Stimulated activated CD4-positive, alpha-beta T cell treated with anti-CD3 and anti-CD28 coated beads, Interleukin-15, amount 100 ng/mL, for 48 hours (primary cell): ENCODE measurements at places on chromosomes 3 and 15.

- no peak for DNase-seq
These were observed 211.5 kb upstream of the P2RY1 start for GRCh38 chr3:152623286-152623911.

DNA sequence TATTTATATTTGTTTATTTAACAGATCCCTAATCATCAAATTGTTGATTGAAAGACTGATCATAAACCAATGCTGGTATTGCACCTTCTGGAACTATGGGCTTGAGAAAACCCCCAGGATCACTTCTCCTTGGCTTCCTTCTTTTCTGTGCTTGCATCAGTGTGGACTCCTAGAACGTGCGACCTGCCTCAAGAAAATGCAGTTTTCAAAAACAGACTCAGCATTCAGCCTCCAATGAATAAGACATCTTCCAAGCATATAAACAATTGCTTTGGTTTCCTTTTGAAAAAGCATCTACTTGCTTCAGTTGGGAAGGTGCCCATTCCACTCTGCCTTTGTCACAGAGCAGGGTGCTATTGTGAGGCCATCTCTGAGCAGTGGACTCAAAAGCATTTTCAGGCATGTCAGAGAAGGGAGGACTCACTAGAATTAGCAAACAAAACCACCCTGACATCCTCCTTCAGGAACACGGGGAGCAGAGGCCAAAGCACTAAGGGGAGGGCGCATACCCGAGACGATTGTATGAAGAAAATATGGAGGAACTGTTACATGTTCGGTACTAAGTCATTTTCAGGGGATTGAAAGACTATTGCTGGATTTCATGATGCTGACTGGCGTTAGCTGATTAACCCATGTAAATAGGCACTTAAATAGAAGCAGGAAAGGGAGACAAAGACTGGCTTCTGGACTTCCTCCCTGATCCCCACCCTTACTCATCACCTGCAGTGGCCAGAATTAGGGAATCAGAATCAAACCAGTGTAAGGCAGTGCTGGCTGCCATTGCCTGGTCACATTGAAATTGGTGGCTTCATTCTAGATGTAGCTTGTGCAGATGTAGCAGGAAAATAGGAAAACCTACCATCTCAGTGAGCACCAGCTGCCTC, 14.7 kb downstream of the THBS1 start:
- no peak for DNase-seq

DNA sequence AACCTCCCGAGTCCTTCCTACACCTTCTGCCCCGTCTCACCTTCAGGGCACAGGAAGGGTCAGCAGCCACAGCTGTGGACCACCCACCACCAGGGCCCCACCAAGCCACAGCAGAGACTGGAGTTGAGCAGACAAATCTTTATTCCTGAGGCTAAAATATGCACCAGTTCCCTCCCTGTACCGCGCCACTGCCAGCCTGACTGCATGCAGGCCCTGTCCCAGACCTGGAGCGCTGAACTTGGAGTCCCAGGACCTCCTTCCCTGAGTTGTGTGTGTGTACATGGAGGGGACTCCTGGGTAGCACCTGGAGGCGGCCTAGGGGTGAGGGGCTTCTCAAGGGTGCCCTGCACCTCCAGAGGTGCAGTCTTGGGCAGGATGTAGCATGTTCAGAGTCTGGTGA, 4.0 kb upstream of the TMEM89 start:
- DNase-seq, result no peak

GRCh38 chr3:55476515-55476914, 10.6 kb downstream of the WNT5A start:
- DNase-seq, result no peak

DNA sequence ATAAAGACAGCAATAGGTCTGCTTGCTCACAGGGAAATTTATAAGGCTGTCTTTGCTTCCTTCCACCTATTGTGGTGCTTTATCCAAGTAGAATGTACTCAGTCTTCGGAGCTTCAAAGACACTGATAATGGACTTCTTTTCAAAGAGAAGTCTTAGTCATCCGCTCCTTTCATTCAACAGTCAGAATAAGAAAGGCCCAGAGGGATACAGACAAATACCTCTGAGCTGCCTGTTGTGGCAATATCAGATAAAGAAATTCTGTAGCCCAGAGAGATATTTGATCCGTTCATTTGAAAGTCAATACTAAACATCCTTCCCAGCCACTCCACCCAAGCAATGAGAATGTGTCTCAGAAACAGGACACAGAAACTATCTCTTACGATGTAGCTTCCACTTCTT, 110.0 kb downstream of the FHIT start:
- no peak for DNase-seq

DNA sequence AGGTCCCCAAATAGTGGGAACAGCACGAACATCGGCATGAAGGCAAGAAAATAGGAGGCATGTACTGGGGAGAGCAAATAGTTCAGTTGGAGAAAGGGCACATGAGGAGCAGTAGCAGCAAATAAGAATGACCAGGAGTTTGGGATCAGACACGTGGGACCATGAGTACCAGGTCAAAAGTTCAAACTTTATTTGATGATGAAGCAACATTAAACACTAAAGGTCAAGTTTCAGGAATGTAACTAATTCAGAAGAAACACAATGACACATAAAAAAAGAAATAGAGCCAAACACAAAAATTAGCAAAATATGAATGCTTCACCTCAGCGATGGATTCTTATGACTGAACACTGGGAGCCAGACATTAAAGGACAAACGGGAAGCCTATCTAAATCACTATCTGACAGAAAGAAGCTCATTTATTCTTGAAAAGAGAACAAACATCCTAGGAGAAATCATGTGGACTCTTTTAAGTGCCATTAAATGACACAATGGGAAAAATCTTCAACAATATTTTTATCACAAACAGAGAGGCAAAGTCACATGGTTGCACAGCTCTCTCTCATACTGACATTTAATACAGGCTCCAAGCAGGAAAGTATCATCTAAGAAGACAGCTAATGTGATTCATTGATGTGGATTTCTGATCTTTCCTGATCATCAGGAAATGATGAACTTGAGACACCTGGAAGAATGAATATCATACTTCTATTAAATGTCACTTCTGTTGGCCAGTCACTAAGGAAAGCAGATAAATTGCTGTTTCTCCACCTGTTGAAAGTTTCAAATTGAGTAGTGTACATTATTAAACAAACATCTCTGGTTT, 216.9 kb upstream of the THBS1 start:
- no peak for DNase-seq

DNA sequence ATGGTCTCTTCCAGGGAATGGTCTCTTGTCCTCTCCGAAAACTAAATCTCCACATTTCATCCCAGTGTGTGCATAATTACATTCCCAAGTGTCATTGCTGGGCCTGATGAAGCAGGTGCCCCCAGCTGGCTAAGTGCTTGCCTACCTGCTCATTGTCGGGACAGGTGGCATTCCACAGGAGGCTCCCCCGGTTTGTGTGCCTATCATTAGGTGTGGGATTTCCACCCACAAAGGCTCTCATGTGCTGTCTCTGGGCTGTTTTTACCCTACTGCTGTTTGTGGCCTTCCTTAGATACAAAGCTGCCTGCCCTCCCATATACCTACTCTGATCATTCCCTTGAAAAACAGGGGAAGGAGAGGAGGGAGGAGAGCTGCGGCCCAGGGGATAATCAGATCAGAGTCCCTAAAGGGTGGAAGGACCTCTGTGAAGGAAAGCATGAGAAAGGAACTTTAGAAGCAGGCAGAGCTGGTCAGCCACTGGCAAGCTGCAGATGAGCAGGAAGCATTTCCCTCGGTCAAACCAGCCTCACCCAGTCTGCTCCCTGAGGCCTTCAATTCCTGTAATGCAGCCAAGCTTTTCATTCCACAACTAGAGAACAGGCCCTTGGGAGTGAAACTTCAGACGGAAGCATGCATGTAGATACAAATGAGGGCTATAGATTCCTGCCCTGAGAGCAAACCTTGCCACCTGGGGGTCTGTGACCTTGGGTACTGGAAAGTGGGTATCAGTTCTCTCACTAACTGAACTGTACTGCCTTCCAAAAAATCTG, 60.7 kb upstream of the HEG1 start:
- no peak for DNase-seq

- no peak for DNase-seq
These were observed 462.7 kb upstream of the ATP11B start for GRCh38 chr3:182330646-182331045.

- no peak for DNase-seq
These were observed 512.1 kb downstream of the SHQ1 start for GRCh38 chr3:72336114-72336651.

GRCh38 chr3:193831495-193832455, 238.8 kb downstream of the OPA1 start:
- no peak for DNase-seq

DNA sequence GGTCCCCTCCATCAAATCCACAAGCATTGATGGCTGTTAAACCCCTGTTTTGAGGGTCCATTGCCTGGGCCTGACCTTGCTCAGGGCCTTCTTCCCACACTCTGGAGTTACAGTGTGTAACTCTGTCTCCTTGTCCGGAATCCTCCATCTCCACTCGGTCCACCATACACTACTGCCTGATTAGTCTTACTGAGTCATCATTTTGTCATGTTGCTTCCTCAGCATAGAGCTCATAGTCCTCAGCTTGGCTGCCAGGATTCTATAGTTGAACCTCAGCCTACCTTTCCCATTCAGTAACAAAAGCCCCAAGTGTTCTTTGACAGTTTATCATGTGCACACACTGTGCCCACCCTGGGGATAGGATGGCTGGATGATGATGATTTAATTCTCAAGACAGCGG, 113.0 kb downstream of the PDE8A start:
- DNase-seq, result no peak

DNA sequence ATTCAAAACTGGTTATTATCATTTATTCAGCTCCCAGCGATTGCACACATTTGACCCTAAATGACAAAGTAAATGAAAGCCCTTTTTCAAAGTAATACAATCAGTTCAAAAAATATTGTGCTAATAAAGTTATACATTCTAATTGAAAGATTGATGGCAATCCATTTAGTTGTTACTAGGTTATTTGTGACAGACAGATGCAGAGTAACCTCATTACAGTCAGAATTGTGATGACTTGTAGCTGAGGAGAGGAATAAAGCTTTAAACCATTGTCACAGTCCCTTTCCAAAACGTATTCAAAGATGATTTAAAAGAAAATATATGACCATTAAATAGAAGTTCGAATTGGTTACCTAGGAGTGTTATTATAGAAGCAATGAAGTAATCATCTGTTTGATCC, 86.1 kb downstream of the ROBO2 start:
- no peak for DNase-seq

DNA sequence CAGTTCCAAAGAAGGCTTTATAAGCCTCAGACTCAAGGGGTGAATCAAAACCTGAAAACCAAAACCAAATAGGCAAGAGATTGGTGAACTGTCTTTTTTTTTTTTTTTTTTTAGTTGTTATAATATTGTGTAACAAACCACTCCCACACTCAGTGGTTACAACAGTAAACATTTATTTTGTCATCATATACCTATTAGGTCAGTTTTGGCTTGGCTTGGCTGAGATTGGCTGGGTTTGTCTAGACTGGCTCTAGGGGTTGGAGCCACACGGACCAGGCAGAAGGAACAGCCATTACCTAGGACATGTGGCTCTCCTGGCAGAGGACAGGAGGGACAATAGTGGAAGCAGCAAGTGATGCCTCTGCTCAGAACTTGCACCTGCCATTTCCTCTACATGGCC, 26.4 kb upstream of the RYR3 start:
- no peak for DNase-seq

DNA sequence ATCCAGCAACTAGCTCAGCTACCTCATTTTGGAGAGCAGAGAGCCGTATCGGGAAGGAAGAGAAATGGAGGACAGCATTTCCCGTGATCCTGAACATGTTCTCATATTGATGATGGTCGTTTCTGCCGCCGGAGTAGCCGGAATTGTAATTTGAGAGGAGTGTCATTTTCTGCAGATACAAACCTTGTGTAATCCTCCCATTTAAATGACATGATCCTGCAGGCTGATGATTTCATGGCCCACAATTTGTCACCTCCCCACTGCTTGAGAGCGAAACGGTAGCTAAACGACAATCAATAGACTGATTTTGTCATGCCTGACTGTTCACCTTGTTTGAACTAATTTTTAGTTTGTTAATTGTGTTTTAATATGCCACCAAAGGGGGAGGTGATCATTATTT, 126.5 kb upstream of the CNTN6 start:
- DNase-seq, result no peak

GRCh38 chr3:117790235-117790987, 1080.8 kb downstream of the TUSC7 start:
- no peak for DNase-seq

DNA sequence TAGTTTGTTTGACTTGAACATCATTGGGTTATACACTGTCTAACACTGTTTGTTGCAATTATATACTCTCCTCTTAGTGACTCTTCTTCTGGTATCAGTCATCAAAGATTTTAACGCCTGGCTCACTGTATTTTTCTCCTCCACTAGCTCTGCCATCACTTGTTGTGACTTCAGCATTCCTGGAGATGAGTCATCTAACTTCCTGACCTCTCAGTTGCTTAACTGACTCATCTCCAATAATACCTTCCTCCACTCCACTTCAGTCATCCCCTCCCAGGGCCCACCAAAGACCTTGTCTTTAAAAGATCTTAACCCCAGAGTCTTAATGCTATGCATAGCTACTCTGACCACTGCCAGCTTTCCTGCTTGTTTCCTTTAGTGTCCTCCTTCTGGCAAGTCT, 28.6 kb upstream of the CLSTN2 start:
- no peak for DNase-seq

- no peak for DNase-seq
These were observed at the start of gene UNC13C for GRCh38 chr15:53978253-53978906. TSS of gene UNC13C (plus strand) at chr15:53978441. CDS start at chr15:54012904, 34,463 bp downstream.

DNA sequence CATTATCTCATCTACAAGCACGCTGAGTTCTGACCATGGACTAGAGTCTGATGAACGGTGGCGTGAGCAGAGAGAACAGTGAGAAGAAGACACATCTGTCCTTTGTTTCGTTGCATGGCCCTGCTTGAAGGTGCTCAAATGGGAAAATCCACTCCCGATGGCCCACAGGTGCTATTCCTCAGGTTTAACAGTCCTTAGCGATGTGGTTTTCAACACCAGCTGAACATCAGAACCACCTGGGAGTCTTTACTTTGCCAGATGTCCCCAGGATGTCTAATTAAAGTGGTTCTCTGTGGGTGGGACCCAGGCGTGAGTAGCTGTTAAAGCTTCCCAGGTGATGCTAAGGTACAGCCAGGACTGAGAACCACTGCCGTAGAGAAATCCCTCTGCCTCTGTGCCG, 13.0 kb downstream of the ADAMTS17 start:
- DNase-seq, result no peak

- no peak for DNase-seq
These were observed 155.3 kb downstream of the TBL1XR1 start for GRCh38 chr3:177041730-177042551.

GRCh38 chr3:128476659-128477058, 10.0 kb upstream of the DNAJB8 start:
- no peak for DNase-seq

DNA sequence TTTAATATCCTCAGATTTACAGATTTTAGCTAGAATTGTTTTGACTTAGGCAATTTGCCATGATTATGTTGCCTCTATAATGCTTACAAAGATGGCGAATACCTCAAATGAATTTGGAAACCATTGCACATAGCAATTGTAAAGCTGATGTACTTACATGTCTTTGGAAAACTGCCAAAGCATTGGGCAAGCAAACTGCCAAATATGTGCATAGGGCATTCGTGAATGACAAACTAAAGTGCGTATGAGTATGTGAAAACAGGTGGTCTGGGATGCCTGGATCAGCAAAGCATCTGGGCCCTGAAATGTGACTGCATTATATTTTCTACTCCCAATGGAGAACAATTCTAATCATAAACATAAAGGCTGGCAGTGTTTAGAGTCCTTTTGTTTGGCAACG, 445.3 kb upstream of the ROBO1 start:
- DNase-seq, result no peak
